NCI-H1930 (cell line): ENCODE measurements at places on chromosomes 16 and 17.

DNA sequence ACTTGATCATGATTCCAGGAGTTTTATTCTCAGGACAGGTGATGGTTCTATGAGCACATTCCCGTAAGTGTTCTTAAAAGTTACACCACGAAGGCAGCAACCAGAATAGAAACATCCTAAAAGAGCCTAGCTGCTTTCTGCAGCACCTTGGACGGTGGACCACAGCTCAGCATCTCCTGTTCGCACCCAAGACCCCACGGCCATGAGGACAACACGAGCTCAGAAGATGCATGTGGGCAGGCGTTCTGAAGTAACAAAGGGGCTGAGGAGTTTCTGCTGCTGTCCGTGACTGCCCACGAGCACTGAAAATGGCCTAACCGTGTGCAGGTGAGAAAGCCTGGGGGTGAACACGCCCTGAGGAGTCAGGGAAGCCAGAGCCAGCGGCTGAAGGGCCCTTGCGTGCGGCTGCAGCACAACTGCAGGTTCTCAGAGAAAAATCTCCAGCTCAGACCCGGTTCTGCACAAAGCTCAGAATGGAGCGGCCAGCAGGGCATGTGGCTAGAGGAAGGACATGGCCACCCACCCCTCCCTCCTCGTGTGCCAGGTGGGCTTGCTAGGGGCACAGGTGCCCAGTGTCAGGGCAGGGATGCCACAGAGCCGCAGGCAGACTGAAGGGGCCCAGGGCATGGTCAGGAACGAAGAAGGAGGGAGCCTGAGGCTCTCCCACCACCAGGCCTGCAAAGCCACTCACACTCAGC lies 10.8 kb upstream of the C16orf95 start:
- no peak for DNase-seq

GRCh38 chr16:2043667-2044451 lies 3.8 kb downstream of the NTHL1 start:
- no peak for DNase-seq

- DNase-seq, result no peak
These were observed 12.0 kb upstream of the TRPV3 start for GRCh38 chr17:3569534-3570137.

- no peak for DNase-seq
These were observed 887 bp upstream of the EVI2B start for GRCh38 chr17:31314782-31315100.

DNA sequence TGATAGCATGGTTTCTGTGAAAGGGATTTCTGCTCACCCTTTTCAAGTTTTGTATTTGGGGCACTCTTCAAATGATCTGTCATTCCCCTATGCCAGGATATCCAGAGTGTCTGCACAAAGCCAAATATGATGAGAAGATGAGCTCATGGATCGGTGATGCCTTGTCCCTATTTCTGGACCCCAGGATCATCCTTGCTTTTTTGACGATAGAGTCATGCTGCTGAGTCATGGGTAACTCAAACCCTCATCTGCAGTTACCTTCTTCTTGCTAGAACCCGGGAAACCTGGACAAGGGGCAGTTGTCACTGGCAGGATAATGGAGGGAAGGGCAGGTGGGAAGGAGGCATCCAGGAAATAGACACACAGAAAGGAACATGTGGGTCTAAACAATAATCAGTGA lies 17.8 kb upstream of the MAPT start:
- DNase-seq, result no peak

DNA sequence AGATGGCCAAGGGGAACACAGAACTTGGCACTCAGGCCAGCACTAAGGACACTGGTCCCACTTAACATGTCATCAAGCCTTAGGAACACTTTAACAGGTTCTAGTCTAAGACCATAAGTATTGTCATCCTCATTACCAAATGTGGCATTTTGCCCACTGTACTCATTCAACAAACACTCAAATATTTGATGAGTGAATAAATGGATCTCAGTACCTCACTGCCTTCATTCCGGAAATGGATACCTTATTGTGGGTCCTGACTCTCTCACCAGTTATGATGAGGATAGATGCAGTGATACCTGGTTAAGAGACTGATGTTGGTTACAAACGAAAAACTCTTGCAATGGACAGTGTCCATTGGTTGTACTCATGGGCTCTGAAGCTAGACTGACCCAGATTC lies 455.2 kb upstream of the DYNLRB2 start:
- DNase-seq, result no peak

- DNase-seq, result no peak
These were observed at the start of gene QPRT for GRCh38 chr16:29678691-29679267. QPRT (plus strand) TSS chr16:29679180; CDS start chr16:29679198, 18 bp downstream.

GRCh38 chr17:73291260-73291801 lies 20.5 kb downstream of the CDC42EP4 start:
- DNase-seq, result no peak

DNA sequence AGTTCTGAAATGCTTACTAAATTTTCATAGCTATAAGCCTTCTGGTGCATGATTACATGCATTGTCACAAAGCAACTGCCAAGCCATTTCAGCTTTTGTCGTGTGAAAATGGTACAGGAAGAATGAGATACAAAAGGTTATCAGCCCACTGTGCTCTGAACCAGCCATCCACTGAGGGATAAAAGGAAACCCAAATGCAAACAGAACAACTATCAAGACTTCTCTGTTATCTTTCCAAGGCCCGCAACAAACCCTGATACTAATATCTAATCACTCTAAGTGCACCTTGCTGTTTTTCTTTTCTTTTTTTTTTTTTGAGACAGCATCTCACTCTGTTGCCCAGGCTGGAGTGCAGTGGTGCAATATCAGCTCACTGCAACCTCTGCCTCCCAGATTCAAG lies 109.0 kb downstream of the FTO start:
- DNase-seq, result no peak

- no peak for DNase-seq
These were observed 38.9 kb upstream of the CMIP start for GRCh38 chr16:81405702-81406113.

DNA sequence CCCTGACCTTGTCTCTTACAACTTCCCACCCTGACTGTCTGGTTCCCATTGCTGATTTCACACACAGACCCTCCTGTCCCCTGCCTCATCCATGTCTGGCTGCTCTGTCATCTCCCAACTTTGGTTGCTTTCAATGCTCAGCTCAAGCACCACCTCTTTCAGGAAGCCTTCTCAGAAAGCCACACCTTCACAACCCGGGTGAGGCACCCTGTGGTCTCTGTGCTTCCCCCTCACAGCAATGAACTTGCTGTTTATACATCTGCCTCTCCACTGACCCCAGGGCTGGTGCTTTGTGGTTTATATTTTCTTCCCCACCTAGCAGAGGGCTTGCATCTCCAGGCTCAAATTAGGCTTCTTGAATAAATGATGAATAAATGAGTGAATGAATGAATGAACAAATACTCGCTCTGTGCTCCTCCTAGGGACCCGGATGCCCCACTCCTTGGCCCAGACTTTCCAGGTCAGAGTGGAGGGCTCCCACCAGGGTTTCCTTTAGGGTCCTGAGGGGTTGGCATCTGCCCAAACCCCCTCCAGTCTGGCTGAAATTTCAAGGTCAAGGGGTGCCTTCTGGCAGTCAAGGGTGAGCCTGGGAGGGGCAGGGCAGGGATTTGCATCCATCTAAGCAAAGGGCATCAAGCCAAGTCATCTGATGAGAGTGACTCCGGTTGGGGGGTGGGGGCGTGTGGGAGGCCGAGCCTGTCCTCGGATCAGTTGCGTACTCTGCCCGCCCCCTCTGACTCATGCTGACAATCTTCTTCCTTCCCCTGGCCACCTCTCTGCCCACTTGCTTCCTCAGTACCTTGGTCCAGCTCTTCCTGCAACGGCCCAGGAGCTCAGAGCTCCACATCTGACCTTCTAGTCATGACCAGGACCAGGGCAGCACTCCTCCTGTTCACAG lies at the start of gene ITGAX:
ITGAX (plus strand) TSS at position 783 of the 898 bp plus-strand sequence; CDS start at position 862, 79 bp downstream.
- no peak for DNase-seq

DNA sequence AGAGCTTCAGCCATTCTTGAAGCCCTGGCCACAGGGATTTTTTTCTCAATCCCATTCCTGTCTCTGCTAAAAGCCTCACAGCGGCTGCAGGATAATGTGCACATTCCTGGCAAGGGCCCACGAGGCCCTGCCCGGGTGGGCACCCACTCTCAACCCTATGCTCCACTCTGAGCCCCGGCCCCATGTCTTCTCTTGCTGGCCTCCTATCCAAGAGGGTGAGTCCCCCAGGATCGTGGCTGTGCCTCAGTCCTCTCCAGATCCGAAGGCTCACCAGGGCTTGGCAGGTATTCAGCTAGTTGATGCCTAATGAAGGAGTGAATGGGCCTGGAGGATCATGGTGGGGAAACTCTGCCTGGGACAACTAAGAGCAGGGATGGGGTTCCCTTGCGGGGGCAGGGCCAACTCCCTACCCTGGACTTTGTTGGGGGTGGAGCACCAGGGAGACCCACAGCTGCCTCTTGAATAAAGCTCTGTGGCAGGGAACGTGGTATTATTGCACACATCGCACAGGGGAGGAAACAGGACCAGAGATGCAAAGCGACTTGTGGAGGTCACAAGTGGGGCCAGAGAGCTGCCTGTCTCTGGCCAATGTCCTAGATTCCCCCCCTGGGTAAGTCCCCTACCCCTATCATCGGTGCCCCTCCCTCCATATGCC lies 5.4 kb downstream of the ARHGAP27 start:
- DNase-seq, result no peak

- DNase-seq, result peak; percentile 23
These were observed 47.1 kb downstream of the SPACA3 start for GRCh38 chr17:33038740-33039139.

- DNase-seq, result no peak
These were observed 6.5 kb upstream of the CTCF start for GRCh38 chr16:67555795-67556212.

DNA sequence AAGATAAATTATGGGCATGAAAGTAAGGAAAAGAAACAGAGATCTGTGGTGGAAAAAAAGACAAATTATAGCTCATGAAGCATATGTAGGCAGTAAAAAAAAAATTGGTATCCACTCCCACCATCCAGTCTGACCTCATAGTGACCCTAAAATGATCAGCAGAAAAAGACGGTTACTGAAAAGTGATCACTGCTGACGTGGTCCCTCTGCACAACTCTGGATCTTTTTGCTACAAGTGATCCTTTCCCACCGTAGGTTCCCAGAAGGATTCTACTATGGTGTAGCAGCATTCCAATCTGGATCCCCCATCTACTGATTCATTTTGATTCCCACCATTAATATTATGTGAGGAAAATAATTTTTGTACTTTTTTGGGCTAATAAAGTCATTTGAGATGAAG lies 10.9 kb upstream of the CHST6 start:
- DNase-seq, result no peak

DNA sequence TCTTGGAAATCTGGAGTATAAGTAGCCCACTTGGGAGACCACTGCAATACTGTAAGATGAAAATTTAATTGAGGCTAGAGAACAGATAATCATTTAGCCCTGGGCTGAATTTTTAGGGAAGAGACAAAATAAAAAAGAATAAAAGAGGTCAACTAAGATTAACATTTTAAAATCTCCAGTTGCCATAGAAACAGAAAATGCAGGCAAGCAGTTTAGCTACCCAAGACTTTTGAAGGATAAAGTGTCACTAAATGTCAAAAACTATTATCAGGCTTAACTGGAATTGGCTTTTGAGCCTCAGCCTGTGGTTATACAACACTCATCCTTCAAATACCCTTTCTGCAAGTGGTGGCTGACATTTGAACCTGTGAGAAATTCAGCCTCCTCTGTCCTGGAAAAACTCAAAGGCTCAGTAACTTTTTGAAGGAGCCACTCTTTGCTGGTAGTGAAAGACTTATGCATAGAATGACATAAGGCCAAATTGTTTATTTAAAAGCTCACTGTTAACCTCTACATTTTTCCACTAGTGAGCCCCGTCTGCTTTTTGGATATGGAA lies 220.7 kb upstream of the KCNJ16 start:
- DNase-seq, result no peak

GRCh38 chr17:7823581-7824001 lies 10.4 kb upstream of the KDM6B start:
- no peak for DNase-seq

DNA sequence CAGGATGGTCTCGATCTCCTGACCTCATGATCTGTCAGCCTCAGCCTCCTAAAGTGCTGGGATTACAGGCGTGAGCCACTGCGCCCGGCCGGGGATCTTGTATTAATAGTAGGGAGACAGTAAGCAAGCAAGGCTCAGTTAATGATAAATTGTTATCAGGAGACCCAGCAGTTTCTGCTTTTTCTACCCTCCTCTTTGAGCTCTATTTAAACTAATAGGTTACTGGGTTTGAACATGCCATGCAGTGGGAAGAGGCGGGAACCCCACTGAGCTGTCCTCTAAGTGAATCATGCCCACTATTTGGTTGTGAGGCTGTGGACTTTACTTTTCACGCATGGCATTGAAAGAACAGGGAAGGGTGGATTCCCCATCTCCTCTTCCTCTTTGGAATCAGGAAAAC lies 223.9 kb downstream of the WWOX start:
- no peak for DNase-seq

DNA sequence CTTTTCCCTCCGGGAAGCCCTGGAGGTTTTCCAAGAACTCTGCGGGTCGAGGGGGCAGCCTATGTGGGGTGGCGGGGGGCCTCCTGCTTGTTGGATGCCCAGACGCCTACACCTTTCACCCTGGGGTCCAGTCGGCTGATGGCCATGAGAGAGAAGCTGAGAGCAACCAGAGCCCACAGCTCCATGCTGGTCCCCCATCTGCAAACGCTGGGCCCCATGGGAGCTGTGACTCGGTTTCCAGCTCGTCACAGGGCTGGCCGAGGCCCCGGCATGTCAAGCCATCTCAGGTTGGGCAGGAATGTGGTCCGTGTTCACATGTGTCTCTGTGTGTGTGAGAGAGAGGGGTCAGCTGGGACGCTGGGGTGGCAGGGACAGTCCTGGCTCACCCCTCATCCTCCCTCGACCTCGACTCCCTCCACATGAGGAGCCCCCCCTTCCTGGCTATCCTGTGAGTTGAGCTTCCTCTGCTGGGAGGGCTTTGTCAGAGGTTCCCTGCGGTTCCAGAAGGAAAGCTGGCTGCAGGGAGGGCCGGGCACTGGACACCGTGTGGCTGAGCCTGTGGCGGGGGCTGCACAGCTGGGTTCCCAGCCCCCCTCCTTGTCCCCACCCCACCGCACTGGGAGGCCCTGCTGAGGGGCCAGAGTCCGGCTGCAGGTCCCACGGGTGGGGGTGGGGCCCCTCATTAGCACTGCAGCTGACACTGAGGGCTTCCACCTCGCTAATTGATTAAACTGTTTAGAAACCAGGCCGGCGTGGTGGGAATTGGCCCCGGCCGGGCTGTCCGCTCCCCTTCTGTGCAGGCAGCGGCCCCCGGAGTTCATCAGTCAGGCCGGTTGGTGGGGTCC lies 19.1 kb downstream of the METRNL start:
- no peak for DNase-seq

DNA sequence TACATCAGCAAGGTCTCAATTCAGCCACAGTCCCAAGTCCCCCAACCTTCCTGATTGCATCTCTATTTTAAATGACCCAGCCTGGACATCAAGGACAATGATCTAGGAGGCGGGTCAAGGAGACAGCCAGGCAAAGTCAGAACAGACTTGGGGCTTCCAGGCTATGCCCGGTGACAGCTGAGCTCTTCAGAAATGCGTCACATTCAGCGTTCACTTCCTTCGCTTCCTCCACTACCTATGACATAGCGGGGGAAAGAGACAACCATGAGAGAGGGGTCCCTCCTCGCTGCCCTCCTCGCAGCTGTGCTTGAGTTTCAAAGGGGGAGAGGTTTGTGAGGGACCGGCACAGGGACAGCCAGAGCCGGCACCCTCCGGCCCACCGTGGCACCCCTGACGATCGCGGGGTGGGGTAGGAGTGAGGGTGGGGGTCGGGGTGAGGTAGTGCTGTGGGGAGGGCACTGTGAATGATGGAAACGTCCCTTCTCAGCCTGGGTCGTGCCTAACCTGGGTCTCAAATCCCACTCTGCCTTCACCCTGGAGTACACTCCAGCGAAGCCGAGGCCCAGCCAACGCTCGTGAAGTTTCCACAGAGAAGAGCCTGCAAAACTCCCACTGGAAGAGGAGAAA lies 12.3 kb upstream of the LGALS3BP start:
- DNase-seq, result no peak

GRCh38 chr16:20676268-20676825 lies 21.1 kb downstream of the ACSM1 start:
- no peak for DNase-seq
